ENCODE measurements at places on chromosomes 1 and 21.

DNA sequence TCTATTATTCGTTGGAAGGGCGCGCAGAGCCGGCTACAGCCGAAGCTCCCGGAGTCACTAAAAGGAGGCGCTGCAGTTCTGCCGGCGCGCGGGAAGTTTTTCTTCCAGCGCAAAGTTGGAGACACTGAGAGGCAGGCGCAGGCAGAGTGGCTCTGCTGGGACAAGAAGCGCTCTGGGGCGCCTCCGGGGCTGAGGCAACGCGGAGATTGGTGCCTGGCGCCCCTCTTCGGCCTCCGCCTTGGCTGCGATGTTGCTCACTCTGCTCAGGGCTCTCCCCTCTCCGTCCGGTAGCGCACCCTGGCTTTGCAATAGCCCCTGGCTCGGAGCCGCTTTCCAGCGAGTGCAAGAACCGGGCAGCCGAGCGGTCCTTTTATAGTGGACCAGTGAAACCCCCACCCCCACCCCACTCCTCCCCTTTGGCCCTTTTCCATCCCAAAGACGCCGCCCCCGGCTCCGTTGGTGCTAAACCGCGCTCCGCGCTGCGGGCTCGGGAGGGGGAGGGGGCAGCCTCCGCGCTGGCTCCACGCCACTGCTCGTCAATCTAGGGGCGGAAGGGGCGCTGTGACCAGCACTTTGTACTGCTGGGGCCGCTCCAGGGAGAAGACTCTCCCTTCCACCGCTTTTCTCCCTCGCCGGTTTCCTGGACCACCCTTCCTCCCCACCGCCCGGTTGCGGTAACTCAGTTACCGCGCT, at the start of gene ADAMTS1:
Gene ADAMTS1 (minus strand): TSS at position 344 of the 693 bp plus-strand sequence. CDS start 455 bp downstream, outside the sequence.
- peak; percentile 98 for DNase-seq

DNA sequence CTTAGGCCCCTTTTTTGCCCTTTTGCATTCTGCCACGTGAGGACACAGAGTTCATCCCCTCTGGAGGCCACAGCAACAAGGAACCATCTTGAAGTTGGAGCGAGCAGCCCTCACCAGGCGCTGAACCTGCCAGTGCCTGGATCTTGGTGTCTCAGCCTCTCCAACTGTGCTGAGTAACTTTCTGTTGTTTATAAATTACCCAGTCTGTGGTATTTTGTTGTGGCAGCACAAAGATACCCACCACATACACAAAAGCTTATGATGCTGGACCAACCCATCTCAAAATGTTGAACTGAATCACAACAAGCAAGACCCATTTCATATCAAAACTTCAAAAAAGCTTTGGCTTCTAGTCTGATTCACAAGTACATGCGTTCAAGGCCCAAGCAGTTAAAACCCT, 649.9 kb downstream of the KIF26B start:
- no peak for DNase-seq

DNA sequence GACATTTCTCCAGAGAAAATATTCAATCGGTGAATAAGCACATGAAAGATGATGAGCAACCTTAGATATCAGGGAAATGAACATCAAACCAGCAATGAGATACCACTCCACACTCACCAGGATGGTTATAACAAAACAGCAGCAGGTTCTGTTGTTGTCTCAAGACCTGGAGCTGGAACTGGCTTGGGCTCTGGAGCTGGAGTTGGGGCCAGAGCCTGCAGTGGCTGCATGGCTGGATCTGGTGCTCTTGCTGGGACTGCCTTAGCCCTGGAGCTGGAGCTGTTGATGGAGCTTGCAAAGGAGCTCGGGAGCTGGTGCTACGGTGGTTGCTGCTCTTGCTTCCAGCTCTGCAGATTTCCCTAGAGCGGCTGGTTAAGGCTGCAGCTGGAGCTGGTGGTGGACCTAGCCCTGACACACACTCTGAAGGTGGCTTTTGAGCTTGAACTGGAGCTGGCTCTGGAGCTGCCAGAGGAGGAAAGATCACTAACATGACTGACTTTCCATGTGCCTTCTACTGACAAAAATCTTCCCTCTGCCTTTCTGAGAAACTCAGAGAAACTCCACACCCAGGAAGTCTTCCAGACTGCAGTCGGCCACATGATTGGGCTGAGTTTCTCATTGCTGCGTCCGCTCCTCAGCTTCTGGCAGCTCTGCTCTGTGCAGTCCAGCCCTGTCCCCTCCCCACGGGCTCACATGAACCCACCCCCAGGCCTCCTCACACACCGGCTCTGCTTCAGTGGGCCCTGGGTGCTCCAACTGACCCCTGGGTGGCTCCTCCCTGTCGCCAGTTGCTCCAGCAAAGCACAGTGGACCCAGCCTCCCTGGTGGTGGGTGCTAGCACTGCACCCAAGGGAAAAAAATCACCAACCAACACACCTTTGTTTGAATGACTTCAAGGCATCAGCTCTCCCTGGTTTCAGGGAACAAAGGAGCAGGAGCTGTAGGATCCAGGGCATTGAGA, 139.1 kb upstream of the FMN2 start:
- DNase-seq: peak; percentile 89

- no peak for DNase-seq
These were observed 108.4 kb downstream of the NEK7 start for GRCh38 chr1:198265073-198265661.

- DNase-seq: no peak
These were observed 1.5 kb downstream of the TMEM63A start for GRCh38 chr1:225880636-225881035.

- peak; percentile 67 for DNase-seq
These were observed 43.9 kb downstream of the SUSD4 start for GRCh38 chr1:223319905-223320580.

GRCh38 chr1:54714881-54715492, 674 bp upstream of the TTC4 start:
- no peak for DNase-seq

- DNase-seq: no peak
These were observed 121.2 kb downstream of the EPHB2 start for GRCh38 chr1:22831729-22832413.

GRCh38 chr1:247681288-247681897, 1.9 kb upstream of the OR13G1 start:
- DNase-seq: peak; percentile 86

GRCh38 chr1:183880531-183881243, 75.8 kb downstream of the RGL1 start:
- no peak for DNase-seq

DNA sequence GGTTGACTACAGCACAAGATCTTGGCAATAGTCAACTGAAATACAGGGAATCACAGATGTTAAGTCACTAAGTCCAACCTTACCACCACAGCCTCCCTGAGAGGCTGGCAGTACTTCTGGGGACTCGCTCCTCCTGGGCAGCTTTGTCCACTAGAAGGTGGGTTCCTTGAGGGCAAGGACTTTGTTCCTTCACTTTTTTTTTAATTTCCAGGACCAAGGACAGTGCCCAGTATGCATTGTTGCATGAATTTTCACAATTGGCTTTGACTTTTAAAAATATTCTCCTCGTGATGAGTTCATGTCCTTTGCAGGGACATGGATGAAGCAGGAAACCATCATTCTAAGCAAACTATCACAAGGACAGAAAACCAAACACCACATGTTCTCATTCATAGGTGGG, 96.7 kb upstream of the IGSF21 start:
- DNase-seq: no peak

DNA sequence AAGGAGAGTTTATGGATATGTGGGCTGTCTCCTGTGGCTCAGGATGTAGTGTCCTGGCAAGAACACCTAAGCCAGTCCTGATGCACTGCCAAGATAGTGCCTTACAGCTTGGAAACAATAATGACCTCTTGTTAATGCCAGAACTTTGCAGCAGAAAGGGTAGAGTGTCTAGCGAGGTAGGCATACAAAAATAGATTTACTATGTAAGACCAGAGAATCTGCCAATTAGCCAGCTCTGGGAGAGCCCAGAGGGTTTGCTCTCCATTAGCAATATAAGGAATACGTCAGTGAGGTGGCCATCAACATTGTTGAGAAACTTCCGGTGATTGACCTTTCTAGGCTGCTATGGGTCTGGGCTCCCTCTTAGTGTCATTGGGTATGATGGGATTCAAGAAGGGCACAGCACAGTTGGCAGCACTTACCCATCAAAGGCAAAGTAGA, 178.5 kb upstream of the GALNT2 start:
- DNase-seq: no peak

- DNase-seq: no peak
These were observed 14.4 kb upstream of the OR2T10 start for GRCh38 chr1:248611883-248612414.

GRCh38 chr1:1260843-1261560, 12.7 kb downstream of the UBE2J2 start:
- DNase-seq: no peak

DNA sequence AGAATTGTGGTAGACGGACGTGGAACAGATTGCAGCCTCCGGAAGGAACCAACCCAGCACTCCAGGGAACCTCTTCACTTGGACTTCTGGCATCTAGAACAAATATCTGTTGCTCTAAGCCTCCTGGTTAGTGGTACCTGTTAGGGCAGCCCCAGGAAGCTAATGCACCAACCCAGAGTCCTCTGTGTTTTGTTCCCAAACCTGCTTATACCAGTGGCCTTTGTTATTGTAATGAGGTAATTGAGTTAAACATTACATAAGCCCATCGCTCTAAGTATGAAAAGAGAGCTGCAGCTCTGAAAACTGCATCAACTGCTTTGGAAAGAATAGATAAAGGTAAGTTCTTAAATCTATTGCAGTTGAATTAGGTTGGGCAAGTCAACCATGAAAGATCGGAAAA, 516.7 kb downstream of the NPHP4 start:
- DNase-seq: no peak

DNA sequence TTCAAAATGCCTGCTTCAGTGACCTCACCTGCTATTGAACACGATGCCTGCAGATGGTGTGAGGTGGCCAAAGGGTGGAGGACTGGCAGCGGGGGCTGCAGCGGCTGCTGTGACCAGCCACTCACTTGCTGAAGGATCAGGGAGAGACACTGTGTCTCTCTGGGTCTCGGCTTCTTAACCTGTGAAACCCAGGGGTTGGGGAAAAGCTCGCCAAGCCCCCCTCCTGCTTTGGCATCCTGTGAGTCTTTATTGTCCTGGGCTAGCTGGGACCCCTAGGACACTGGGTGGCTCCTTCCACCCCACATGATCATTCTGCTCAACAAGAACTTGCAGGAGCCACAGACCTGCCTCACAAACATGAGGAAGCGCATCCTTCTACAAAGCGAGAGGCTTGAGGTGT, 112.8 kb downstream of the SIM2 start:
- DNase-seq: no peak

- no peak for DNase-seq
These were observed 3.6 kb downstream of the ZNF362 start for GRCh38 chr1:33259879-33260278.

GRCh38 chr1:217599154-217599553, 31.7 kb downstream of the GPATCH2 start:
- no peak for DNase-seq

DNA sequence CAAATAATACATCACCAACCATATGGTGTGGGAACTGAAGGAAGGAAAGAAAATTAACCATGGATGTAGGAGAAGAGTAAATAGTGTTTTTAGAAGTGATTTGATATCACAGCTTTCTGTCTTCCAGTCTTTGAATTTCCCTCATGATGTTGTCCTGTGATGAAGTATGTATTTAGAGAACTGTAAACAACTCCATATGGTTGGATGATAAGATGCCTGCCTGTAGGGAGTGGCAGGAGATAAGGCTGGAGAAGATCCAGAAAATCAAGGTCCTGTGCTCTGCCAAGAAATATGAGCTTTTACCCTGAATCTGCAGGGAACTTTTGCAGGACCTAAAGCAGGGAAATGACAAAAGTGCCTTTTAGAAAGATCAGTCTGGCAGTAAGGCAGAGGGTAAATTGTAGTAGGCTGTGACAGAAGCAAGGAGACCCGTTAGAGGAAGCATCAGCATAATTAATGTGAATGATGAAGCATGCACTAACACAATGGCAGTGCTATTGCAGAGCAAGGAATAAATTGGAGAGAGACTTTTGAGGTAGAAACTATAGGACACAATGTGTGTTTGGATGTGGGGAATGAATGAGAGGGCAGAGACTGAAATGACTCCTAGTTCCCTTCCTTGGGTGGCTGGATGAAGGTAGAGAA, 21.9 kb downstream of the CEPT1 start:
- DNase-seq: no peak

Data from endodermal cell (in vitro differentiated cells).